Pancreas (tissue), 10 donors: ENCODE measurements at places on chromosomes 1 and 21. TPM values are rescaled to one million over a fixed set of nuclear protein-coding genes. Genes with fewer than 3 reads are reported as not detected.

DNA sequence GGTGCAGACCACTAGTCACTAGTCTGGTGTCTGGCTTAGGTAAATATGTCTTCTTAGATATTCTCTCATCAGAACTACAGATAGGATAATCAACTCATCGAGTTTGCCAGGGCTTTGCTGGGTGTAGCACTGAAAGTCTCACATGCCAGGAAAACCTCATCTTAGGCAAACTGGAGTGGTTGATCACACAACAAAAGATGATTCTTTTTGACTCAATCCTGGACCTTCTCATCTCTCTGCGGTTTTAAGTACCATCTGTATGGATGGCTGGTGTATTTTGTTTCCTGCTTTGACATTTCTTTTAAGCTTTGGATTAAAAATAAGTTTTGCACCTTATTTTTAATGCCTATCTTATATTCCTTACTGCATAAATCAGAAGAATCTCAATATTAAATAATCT, 11.3 kb downstream of the GBP2 start:
- H3K4me3 ChIP-seq = no peak overlapping the region
- H3K27me3 ChIP-seq = no peaks in the 10 kb centered on the region
- H3K27ac ChIP-seq = no peak overlapping the region
- DNase-seq = no peak
- H3K4me1 ChIP-seq = no peaks in the 10 kb centered on the region

DNA sequence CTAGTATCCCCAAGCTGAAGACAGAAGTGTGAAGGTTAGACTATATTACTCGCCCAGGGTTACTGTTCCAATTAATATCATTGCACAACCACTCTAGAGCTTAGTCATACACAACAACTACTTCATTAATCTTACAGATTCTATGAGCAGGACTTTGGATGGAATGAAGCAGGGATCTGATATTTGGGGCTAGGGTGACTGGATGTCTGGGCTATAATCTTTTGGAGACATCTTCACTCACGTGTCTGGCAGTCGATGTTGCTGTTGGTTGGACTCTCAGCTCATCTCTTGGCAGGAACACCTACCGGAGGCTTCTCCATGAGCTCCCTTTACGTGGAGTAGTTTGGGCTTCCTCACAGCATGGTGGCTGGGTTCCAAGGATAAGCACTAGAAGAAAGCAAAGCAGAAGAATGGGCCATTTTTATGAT, 519.2 kb upstream of the B3GALT2 start:
- no peaks in the 10 kb centered on the region for H3K4me1 ChIP-seq
- H3K27ac ChIP-seq = no peak overlapping the region
- no peak overlapping the region for H3K4me3 ChIP-seq
- no peak for DNase-seq
- H3K36me3 ChIP-seq = no peaks in the 10 kb centered on the region

GRCh38 chr1:58780411-58780810, 3.4 kb downstream of the JUN start:
- no peak overlapping the region for H3K4me3 ChIP-seq
- peaks cover 18% of the 10 kb centered on the region for H3K36me3 ChIP-seq
- H3K27ac ChIP-seq = peak overlapping the region; percentile 100
- DNase-seq = no peak
- H3K4me1 ChIP-seq = peaks cover 5% of the 10 kb centered on the region

DNA sequence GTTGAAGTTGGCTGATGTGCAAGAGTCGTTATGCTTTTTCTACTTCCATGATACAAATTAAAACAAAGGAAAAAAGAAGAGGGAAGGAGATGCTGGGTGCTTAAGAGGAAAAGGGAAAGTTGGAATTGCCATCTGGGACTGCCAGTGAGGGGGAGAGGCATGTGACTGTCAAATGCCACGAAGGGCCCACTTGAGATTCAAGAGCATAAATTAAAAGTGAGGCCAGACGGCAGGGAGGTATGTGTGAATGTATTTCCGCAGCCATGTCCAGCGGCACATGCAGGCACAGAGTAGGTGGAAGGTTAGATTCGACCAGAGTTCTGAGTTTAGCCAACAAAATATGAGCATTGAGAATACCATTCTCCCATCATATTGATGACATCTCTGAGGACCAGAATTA, 32.0 kb downstream of the NFASC start:
- no peak overlapping the region for H3K4me3 ChIP-seq
- no peaks in the 10 kb centered on the region for H3K27me3 ChIP-seq
- H3K27ac ChIP-seq = no peak overlapping the region

DNA sequence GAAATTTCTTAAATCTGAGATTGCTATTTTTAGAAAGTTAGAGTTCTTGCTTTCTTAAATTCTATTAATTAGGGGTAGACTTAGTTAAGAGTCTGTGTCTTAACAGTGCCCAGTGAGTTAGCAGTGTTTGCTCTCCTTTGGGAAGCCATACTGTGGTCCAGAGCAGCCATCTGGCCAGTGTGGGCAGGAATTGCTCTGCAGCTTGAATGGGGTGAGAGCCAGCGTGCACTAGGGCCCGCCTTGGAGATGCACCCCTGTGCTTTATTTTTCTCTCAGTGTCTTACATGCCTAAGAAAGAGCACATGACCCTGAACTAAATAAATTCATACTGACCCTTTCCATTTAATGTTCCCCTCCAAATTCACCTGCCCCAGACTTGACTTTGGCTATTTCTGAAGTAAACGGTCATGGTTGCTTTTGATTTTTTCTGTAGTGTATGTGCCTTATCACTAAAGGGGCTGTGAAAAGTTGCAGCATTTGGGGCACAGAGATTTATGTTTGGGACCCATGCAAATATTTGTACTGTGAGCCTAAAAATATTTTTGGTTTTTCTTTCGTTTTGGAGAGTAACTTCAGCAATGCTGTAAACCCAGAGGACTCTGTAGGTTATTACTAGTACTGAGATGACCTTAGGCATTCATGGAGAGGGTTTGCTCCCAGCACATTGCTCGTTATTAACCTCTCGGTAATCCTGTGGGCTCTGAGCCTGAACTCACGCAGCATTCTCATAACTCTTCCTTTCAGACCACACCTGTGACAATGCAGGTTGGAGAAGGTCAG, 21.3 kb upstream of the KCNQ4 start:
- no peak for DNase-seq
- H3K27ac ChIP-seq = no peak overlapping the region
- H3K36me3 ChIP-seq = peaks cover 14% of the 10 kb centered on the region
- H3K27me3 ChIP-seq = no peaks in the 10 kb centered on the region
- no peak overlapping the region for H3K4me3 ChIP-seq

- DNase-seq = no peak
- peaks cover 3% of the 10 kb centered on the region for H3K4me1 ChIP-seq
- H3K36me3 ChIP-seq = no peaks in the 10 kb centered on the region
- H3K27me3 ChIP-seq = no peaks in the 10 kb centered on the region
- H3K4me3 ChIP-seq = no peak overlapping the region
Observed at GRCh38 chr1:207869859-207870258, 41.1 kb downstream of the CD34 start.

RGS5 gene
- 15.7 TPM for total RNA-seq

TENT5C gene
- 26.4 TPM for total RNA-seq

KRTAP12-2 gene
- not detected for total RNA-seq

GPR25 gene
- total RNA-seq = not detected

FAM110D gene
- total RNA-seq = 0.87 TPM
